ENCODE measurements at places on chromosomes 13 and 19. TPM values are rescaled to one million over a fixed set of nuclear protein-coding genes. Genes with fewer than 3 reads are reported as not detected.
A peak's percentile ranks its signal among the peaks of the same experiment; 100 is the strongest.

DNA sequence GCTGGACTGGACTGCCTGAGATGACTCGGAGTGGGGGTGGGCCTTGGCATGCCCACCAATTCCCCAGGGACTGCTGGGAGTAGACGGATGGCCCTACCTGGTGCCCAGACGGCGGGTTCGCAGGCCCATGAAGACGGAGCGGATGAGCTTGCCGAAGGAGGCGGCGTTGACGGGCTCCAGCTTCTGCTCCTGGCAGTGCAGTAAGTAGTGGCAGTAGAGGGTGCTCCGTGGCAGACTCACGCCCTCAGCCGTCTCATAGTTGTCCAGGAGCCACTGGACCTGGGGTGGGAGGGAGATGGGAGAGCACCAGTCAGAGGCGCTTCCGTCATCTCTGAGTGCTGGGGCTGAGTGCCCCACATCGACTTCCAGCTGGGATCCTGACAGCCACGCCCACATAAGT, 17.6 kb downstream of the DCAF15 start:
- no peak for DNase-seq

Gene B3GLCT
- total RNA-seq: 19.0 TPM

DNA sequence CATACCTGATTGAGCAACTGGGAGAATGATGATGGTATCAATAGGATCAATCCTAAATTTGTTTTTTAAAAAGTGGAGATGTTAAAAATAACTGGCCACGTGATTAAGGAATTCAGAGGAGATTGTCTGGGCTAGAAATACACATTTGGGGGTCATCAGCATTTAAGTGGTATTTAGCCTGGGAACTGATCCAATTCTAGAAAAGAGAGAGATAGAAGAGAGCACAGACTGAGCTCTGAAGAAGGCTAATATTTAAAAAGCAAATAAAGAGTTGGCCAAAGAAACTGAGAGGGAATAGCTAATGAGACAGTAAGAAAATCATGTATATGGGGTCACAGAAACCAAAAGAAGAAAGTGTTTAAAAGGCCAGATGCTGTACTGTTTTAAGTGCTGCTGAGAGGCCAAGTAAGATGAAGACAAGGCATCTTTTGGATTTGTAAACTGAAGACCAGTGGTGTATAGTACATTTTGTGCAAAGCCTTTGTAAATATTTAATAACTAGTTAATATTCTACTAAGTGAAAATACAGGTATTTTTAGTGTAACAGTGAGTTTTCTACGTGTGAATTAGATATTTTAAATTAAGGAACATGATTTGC, 40.2 kb downstream of the UBL3 start:
- no peak for DNase-seq

- peak; percentile 27 for DNase-seq
These were observed 56.6 kb downstream of the COG3 start for GRCh38 chr13:45521297-45521696.

DNA sequence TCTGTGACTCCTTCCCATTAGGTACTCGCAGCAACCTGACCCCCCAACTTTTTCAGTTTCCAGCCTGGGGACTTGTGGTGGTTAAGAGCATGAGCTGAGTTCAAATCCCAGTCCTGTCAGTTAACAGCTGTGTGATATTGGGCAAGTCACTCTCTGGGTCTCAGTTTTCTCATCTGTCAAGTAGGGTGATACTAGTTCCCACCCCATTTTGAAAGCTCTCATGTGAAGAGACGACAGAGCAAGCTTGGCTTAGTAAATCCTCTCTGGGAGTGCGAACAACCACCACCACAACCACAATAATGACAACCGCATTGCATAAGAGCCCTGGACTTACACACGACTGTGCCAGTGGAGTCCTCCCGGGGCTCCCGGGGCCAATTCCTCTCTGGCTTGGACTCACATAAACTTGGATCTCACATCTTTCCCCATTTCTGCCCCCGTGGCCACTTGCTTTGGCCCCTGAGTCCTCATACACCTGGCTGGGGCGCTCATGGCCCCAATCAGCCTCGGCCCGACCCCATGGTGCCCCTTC, 454 bp downstream of the BLVRB start:
- peak; percentile 29 for DNase-seq

Gene MAST1
- 0.60 TPM for total RNA-seq

DNA sequence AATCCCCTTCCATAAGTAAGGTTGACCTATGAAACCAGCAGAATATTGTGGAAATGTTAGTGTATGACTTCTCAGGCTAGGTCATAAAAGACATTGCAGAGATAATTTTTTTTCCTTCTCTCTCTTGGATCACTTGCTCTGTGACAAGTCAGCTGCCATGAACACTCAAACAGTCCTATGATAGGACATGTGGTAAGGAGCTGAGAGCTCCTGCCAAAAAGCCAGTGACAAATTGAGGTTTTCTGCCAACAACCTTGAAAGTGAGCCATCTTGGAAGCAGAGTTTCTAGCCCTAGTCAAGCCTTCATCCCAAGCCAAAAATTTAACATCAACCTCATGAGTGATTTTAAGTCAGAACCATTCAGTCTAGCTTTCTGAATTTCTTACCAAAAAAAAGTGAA, 270.9 kb upstream of the NBEA start:
- no peak for DNase-seq

Gene F2RL3
- total RNA-seq: 3.7 TPM

Gene CEBPG
- 34.3 TPM for total RNA-seq

- no peak for DNase-seq
These were observed 19.5 kb downstream of the RASA3 start for GRCh38 chr13:114112826-114113322.

DNA sequence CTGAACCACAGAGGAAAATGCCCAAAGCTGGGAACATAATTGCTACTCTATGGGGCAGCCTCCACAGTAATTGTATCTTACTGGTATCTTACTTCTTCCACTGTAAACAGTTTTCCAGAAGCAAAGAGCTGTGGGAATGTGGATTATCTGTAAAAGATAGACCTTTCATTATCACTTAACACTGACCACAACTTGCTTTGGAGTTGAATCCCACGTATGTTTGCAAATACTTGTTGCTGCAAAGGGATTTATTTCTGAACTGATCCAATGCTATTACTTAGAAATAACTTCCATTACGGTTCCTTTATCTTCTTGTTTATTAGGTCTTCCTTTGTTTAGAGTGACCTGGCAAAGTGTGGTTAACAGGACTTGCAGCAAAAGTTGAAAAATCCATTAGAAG, 218.1 kb downstream of the KCTD12 start:
- no peak for DNase-seq

GRCh38 chr13:99809496-99809895, 162.1 kb downstream of the ZIC5 start:
- DNase-seq: no peak

Gene FGF14
- total RNA-seq: 0.79 TPM
